ENCODE measurements at places on chromosomes 5 and 9.

DNA sequence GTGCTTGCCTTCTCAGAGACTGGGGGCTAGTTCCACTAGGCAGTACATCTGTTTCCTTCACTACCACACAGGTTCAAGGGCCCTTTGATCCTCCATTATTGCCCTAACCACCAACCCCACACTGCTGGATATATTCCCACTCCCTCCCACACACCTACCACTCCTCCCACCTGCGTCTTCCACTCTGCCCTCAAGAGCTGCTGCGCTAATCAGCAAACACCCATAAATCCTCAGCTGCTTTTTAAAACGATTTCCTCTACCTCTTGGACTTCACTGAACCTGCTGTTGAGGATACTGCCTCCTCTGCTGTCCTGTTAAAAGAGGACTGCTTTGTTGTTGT is 120.9 kb downstream of the MAPKAP1 start:
- no peak for DNase-seq

DNA sequence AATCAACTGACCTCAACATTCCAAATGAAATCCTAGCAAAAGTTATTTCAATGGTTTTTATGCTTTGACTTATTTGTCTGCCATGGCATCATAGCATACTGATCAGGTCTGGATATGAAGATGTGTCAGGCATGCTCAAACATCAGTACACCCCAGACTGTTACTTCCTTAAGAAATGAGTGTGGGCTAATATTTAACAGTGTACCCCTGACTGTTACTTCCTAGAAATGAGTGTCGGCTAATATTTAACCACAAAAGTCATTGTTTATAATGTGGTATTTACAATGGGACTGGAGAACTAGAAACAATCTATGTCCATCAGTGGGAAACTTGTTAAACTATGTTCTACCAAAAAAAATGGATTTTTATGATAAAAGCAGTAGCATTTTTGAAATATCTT is 38.1 kb upstream of the HNRNPA0 start:
- no peak for DNase-seq

DNA sequence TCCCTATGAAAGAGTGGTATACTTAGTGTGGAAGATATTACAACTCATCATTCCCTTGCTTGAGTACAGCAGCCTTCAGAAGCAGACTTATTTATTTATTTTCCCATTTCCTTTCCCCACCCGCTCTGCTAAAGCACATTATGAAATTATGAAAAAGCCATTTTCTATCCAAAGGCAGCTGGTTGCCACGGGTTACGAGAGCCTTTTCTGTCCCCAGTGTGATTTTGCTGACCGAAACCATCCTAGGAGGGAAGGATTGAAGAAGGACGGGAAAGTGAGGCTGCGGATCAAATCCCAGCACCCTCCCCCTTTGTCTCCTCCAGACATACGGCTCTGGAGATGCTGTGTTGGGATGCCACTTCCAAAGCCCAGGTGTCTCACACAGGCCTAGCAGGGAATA is 246.9 kb downstream of the TLR4 start:
- no peak for DNase-seq

- no peak for DNase-seq
These were observed 5.1 kb downstream of the TEX48 start for GRCh38 chr9:114676901-114677300.

DNA sequence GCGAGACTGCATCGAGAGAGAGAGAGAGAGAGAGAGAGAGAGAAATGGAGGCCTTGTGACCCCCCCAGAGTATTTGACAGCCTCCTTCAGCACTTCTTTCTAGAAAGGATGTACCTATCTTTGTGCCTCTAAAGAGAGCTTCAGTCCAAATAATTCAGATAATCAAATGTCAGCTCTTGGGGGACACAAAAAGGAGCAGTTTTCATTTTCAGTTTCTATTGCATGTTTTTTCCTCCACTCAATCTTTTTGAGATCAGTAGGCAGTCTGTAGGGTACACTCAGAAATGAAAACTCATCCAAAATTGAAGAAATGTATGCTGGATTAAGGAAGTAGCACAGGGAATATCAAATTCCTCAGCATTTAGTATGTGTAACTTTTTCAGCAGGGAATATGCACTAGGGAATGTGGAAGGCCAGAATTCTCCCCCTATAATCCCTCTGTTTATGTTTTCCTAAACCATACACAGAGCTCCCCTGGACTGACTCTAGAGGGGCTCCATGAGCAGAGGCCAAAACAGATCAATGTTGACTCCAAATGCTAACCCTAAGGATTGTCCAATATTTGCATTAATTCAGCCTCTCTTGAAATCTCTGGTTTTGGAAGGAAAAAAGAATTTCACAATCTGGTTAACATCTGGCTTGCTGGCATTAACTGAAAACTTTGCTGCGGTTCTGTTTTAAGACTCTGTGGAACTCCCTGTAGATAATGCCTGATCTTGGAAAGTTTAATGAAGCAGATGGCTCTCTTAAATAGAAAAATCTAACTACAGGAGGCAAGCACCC is 250.1 kb downstream of the CEMIP2 start:
- DNase-seq: no peak

- no peak for DNase-seq
These were observed 125.5 kb downstream of the CDK5RAP2 start for GRCh38 chr9:120454467-120454866.

DNA sequence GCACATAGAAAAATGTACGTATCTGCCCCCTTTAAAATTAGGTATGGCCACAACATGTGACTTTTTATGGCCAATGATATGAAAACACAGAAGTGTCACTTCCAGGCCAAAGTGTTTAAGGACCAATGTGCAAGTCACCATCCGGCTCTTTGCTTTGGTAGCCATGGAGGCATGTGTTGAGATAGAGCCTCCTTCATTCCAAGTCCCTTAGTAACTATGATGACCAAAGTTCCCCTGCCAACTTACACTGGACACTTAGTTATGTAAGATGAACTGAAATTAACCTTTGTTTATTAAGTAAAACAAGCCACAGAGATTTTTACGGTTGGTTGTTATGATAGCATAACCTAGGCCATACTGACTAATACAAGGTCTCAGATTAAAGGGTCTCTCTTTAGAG is 51.0 kb downstream of the FBN2 start:
- DNase-seq: no peak

DNA sequence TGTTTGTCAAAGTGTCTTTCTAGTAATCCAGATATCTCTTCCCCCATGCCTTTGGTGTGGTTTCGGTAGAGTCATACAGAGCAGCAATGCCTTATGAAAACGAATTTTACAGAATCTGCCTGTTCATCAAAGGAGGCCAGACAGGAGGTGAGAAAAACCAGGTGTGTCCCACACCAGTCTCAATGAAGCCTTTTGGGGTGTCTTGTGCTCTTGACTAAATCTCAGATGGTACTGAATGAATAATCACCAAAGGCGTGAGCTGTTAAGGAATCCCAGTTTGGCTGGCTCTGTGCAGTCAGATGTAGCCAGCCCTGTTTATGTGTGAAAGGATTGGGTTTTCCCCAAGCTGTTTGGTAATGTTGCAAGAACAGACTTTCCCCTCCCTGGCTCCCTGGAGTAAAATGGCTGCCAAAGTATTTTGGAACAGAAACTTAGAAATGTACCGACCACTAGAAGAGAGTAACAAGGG is 70.8 kb upstream of the CDKN2B start:
- peak; percentile 65 for DNase-seq

- DNase-seq: peak; percentile 16
These were observed 65.0 kb upstream of the CTXN3 start for GRCh38 chr5:127583866-127584265.

DNA sequence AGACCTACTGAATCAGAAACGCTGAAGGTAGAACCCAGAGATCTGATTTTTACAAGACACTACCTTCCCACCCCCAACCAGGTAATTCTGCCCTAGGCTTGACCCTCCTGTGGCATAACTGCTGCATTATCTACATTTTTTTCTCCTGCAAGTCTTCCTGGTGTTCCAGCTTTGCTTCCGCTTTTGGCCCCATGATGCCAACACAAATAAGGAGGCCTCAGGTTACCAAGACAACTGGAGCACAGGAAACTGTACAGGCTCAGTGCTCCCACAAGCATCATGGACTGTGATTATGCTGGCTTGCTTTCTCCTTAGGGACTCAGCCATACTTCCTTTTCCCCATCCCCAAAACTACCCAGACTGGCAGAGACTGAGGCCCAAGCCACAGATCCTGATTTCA is 6.6 kb upstream of the MSMP start:
- DNase-seq: no peak

DNA sequence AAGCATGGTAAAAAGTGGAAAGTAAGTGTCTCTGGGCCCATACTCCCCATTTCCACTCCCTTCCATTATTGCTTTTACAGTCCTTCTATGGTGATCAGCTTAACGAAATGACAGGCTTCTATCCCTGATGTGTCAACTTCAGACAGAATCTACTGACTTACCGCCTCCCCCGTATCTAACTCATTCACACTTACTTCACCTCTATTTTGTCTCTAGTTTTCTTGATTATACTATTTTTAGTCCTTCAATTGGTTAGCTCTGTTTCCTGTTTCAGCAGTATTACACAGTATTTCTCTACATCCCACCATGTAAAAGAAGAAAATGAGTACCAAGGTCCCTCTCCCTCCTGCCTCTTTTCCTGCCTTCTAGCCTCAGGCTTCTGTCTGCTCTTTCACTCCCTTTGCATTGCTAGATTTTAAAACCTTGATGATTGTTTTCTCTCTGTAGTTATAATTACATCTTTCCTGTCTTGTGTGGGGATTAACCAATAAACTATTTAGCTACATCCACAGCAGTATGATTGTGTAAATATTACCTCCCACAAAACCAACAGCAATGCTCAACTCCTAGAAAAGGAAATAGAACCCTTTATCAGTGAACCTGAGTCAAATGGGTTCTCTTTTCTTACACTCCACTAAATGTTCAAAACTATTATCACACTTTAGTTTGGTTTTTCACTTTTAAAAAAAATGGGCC is 53.4 kb downstream of the GNAQ start:
- DNase-seq: no peak

- DNase-seq: no peak
These were observed 295.9 kb downstream of the PSAT1 start for GRCh38 chr9:78592811-78593210.

GRCh38 chr5:148904440-148904839 is 78.0 kb downstream of the ADRB2 start:
- no peak for DNase-seq

DNA sequence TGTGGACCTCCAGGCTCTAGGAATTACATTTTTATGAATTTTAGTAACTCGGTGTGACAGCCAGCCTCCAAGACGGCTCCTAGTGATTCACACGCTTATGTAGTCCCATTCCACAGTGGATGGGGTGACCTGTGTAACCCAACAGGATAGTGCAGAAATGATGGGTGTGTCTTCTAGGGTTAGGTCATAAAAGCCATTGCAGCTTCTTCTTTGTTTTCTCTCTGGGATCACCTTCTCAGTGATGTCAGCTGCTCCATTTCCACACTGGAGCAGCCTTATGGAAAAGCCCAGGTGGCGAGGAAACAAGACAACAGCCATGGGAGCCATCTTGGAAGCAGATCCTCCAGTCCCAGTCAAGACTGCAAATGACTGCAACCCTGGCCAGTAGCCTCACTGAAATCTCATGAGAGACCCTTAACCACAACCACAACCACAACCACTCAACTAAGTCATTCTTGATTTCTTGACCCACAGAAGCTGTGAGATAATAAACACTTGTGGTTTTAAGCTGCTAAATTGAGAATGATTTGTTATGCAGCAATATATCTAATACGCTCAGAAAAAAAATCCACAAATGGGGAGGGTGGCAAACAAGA is 5.1 kb upstream of the GNPDA1 start:
- DNase-seq: no peak

DNA sequence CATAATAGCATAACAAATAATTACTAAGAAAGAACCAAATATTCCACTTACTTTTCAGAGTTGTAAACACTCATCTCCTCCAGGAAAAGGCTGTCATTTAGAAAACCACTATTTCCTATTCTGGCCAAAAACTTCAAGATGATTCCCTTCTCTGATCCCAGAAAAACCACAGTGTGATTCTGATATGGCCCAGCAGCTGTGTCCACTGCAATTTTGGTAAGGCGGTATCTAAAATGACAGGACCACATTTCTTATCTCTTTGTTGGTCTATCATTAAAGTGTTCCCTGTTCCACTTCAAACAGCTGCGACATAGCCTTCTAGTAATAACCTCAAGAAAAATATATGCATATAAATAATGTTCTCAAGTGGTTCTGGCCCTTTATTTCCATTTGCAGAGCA is 96.1 kb downstream of the SEMA6A start:
- DNase-seq: no peak

- no peak for DNase-seq
These were observed 69.4 kb downstream of the LMX1B start for GRCh38 chr9:126682928-126683697.

DNA sequence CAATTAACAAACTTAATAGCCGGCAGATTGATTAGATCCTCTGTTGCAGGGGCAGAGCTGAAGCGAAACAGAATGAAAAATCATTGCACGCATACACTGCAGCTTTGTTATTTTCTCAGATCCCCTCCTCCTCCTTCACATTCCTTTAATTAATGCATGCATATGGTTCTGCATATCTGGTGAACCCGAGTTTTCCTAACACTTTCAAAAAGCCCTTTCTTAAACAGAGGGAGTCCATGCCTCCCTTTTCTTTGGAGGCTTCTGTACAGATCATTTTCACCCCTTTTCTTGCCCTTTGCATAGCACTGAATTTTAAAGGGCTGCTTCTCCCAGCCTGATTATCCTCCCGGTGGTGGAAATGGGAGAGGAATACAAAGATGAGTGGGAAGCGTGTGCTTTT is 136.6 kb upstream of the TBCA start:
- no peak for DNase-seq

GRCh38 chr5:172973127-172973916 is 10.2 kb upstream of the ATP6V0E1 start:
- DNase-seq: no peak

GRCh38 chr9:71326360-71326759 is 204.9 kb upstream of the TRPM3 start:
- DNase-seq: no peak

- DNase-seq: peak; percentile 44
These were observed 78.8 kb downstream of the GIN1 start for GRCh38 chr5:103041071-103041676.

DNA sequence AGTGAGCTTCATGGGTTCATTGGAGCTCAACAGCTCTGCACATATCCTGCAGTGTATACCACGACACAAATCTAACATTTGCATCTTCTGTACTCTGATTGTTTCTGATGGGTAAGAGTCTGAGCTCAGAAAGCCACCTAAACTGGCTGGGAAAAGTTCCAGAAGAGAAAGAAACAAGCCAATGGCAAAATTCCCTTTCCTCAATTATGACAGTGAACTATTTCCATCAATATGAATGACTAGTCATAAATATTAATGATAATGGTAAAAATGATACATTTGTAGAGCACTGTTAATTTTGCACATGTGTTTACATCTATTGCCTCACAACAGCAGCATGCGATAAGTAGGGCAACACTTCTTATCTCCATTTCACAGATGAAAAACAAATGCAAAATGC is 1101.6 kb upstream of the DMAC1 start:
- no peak for DNase-seq

GRCh38 chr5:5424736-5425135 is 2.3 kb downstream of the ICE1 start:
- DNase-seq: no peak

Measured in inflammatory macrophage treated with lipopolysaccharide for 1 hour (primary cell).